HT-29 (cell line): ENCODE measurements at places on chromosomes 1 and 21.

DNA sequence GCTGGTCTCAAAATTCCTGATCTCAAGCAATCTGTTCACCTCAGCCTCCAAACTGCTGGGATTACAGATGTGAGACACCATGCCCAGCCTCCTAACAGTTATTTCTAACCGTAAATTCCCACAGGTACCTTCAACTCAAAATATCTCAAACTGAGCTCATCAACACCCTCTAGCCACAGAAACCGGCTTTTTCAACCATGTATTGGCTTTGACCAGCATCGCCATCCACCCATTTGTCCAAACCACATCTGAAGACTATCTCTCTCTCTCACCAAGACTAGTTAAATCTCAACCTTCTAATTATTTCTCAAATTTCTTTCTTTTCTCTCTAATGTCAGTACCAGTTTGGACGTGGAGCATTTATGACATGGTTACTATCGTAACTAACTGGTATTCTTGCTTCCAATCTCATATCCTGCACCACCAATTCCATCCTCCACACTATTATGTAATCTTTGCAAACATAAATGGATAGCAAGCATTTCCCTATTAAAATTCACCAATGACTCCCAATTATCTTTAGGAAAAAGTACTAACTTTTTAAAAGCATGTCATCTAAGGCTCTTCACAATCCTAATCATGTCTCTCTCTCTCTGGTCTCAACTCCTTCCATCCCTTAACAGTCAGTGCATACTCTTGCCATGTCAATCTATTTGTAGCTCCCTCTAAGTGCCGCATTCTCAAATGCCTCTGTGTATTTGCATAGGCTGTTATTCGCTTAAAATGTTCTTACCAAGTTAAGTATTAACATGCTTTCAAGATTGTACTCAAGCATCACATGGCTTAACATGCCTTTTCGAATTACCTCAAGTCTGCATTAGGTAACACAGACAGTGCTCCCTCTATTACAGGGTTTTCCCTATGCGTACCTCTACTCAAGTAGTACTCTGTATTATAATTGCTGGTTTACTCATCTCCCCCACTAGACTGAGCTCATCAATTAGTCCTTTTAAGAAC is 18.1 kb downstream of the RSBN1 start:
- DNase-seq, result no peak

DNA sequence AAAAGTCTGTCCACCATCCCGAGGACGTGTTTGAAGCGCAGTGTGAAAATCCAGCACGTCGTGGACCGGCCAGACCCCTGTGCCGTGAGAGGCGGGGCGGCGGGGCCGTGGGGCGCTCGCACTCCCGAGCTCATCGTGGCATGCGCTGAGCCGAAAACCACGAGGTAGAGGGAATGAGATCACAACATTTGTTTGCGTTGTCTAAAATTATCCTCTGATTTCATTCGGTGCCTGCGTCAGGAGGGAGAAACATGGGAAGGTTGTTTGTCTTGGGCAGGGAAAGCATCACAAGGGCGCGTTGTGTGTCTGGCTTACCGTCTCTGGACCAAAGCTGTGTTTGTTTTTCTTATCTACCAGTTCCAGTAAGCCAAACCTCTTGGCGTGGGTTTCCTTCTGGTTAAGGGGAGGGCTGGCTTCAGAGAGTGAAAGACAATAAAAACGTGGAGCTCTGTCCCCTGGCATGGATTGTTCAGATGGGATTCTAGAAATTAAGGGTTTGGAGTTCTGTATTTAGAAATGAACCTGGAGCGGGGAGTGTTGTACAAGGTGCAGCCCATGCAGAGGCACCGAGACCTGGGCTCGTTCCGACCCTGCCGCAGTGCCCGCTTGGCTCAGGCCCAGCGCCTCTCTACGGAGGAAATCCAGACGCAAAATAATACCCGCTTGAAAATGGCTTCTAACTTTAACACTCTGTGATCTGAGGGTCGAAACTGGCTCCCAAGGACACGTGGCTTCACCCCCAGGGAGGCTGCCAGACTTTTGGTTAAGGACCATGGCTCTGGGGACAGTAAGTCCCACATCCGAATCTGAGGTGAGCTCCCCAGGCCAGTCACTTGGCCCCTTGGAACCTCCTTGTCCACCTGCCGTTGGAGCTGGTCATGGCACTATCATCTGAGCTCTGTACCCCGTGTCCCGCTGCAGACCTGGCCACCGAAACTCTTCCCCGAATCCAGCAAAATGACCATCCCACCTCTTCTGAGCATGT is 68.7 kb upstream of the FAM3B start:
- peak; percentile 45 for DNase-seq

DNA sequence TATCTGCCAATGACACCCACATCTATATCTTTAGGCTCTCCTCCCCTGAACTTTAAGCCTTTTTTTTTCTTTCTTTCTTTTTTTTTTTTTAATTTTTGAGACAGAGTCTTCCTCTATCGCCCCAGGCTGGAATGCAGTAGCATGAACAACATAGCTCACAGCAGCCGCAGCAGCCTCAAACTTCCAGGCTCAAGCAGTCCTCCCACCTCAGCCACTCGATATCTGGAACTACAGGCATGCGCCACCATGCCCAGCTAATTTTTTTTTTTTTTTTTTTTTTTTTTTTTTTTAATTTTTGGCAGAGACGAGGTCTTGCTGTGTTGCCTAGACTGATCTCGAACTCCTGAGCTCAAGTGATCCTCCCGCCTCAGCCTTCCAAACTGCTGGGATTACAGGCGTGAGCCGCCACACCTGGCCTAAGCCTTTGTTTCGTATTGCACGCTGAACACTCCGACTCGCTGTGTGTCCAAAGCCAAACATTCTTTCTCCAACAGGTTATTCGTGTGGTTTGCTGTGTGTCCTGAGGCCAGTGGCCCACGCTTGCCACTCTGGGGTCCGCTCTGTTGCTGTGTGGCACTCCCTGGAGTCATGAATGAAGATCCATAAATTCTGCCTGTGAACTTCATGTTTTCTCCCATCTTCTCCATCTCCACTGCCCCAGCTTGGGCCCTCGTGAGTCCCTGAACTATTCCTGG is 119.4 kb downstream of the CAMTA1 start:
- no peak for DNase-seq

DNA sequence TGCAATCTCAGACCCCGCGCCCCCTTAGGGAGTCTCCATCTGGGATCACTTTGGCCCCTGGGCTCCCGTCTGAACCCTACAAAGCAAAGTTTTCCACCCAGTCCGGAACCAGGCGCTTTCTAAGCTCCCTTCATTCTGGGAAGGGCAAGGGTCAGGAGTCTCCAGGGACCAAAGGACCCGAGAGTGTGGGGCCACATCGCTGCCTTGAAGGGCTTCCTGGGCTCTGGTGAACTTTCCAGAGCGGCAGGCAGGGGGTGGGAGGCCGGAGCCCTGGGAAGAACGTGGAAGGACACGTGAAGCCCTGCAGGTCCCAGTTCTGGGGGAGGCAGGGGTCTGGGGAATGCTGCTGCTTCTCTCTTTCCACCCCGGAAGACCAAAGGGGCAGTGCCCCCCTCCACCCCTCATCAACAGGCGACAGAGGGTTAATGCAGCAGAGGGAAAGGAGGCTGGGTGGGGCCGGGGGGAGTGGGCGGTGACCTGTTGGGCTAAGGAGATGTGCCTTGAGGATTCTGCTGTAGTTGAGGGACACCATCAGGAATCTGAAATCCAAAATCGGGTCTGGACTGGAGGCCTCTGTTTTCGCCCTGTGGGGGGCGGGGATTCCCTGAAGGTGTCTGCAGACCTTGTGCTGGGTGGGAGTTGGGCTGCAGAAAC is 734 bp downstream of the CDK18 start:
- DNase-seq, result no peak

- peak; percentile 64 for DNase-seq
Measured at GRCh38 chr1:183633676-183634343, 1.8 kb downstream of the ARPC5 start.

- peak; percentile 79 for DNase-seq
Measured at GRCh38 chr1:206631085-206631509, 4.2 kb upstream of the DYRK3 start.

GRCh38 chr1:100308777-100309176 is 42.8 kb downstream of the RTCA start:
- no peak for DNase-seq

DNA sequence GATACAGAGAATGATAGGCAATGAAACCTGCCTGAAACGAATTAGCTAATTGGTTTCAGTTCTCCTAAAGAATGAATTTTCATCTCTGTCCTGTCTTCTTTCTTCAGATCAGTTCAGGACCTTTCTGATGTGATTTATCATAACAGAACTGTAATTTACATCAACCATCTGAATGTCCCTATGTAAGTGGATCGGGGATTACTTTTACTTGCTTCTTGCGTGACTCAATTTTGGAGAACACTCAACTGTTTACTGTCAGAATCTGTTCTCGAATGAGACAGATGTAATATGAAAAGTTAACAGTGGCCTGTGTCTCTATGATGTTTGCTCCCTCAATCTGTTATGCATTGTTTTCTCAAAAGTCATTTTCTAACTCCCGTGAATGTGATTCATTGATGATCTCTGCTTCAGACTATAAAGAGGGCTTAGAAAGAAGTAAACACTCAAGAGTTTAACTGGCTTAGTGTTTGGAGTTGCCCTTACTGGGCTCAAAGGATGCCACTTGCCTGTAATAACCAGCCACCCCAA is 111.0 kb downstream of the GABPA start:
- no peak for DNase-seq

GRCh38 chr1:201896951-201897391 is 8.3 kb downstream of the SHISA4 start:
- DNase-seq, result peak; percentile 46

GRCh38 chr1:202680586-202681352 is 29.5 kb downstream of the SYT2 start:
- no peak for DNase-seq

DNA sequence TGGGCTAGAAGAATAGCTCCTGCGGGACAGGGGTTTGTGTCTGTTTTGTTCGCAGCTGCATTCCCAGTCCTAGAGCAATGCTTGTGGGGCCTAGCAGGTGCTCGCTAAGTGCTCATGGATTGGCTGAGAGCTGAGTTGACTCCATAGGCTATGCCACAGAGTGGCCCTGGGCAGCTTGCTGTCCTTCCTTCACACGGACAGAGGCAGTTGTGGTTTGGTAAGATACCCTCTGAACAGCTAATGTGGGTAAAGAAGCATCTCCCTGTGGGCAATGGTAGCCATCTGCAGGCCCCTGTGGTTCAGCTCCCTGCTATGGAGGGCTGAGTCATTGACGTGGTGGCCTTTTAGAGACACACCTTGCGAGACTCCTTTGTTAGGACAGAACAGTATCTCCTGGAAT is 23.5 kb upstream of the LBR start:
- no peak for DNase-seq

DNA sequence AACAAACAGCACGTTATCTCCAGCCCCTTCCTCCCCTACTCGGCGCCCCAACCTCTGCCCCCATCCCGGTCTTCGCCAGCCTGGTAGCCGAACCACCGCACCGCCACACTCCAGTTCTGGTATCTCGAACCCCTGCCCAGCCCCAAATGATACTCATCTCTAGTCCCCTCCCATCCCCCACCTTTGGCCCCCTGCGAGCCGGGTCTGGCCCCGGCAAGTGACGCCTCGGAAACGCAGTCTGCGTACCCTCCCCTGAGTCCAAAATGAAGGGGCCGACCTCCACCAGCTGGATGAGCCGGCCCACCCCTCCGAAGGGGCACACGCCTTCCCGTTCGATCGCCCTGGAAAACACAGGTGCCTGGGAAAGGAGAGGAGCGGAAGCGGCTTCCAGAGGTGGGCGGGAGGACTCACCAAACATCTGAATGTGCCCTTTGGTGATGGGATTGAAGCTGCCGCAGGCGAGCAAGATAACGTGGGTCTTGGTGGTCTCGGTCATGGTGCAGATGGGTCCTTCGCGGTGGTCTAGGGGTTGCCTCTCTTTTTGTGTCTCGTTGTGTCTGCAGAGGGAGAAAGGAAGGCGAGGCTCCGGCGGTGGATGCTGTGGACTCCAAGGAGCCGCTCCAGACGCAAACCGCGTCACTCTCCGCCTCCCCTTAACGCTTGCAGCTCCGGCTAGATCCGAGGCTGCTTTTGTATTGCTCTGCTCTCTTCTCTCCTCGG is at the start of gene NMNAT2:
Gene NMNAT2 (minus strand): TSS at position 609 of the 720 bp plus-strand sequence. CDS start 113 bp downstream, at position 496.
- DNase-seq, result no peak

- no peak for DNase-seq
Measured at GRCh38 chr1:84635429-84635828, 54.8 kb downstream of the SSX2IP start.

DNA sequence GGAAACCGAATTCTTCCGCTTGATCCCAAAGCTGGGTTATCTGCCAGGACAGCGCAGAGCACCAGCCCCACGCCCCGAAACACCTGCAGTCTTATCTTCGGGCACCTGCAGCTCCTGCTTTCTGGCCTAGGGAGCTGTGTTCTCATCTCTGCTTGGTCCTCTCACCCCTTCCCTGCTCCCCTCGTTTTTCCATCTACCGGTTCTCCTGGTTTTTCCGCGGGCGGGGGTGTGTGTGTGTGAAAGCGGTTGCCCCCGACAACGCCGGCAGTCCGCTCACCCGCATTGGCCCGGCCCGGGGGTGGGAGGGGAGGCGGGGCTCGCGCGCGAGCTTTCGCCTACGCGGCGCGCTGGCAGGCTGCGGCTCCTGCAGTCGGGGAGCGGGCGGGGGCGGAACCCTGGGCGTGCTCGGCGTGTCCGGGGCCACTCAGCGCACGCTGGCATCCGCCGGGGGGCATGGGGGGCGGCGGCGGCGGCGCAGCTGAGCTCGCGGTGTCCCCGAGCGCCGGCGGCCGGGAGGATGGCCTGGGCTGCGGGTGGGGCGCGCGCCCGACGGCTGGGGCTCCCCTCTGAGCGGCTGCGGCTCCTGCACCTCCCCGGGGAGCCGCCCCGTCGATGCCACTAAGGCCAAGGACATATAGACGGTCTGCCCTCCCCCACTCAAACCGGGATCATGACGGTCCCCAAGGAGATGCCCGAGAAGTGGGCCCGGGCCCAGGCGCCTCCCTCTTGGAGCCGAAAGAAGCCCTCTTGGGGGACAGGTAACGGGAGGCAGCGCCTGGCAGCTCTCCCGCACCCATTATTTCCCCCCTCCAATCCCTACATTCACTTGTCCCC is 3.2 kb downstream of the ATP8B2 start:
- DNase-seq, result peak; percentile 39

- no peak for DNase-seq
Measured at GRCh38 chr1:47841356-47841755, 155.8 kb downstream of the TRABD2B start.
